Heart left ventricle (tissue), 16 donors: ENCODE measurements at places on chromosomes 1 and 21. TPM values are rescaled to one million over a fixed set of nuclear protein-coding genes. Genes with fewer than 3 reads are reported as not detected.

GRCh38 chr1:44406737-44407429 lies 1.8 kb downstream of the RNF220 start:
- no peak for DNase-seq

The WDR4 gene
- 17.9 TPM for polyA plus RNA-seq

DNA sequence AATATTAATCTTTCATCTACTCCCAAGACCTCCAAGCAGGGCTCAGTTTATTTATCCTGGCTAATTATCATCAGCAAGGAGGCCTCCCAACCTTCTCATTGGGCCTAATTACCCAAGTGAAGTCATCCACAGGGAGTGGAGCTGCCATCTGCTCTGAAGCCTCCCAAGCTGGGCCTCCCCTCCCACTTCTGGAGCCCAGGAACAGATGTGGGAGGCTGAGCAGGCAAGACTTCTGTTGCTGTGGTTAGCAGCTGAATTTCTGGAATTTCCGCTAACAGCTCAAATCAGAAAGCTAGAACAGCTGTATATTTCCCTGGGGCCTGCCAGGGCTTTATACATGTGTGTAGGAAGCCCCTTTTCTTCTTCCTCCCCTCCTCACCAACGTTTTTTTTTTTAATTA lies 127.5 kb downstream of the UCK2 start:
- no peak for DNase-seq

DNA sequence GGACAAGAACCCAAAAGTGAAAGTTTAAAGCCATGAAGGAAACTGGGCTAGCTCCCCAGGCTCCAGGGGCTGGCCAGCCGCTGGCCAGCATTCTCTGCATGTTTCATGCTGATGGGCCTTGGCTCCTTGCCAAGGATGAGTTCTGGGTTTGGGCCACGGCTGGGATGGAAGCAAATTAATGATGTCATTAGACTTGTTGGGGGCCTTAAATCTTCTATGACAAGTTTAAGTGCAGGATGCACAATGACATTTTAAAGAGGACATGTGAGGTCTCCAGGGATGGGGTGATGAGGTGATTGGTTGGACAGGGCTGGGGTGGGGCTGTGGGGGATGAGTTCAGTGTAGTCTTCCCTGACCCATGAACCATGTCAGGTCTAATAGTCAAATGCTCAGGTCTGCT lies 199.6 kb downstream of the TRABD2B start:
- no peak for DNase-seq

DNA sequence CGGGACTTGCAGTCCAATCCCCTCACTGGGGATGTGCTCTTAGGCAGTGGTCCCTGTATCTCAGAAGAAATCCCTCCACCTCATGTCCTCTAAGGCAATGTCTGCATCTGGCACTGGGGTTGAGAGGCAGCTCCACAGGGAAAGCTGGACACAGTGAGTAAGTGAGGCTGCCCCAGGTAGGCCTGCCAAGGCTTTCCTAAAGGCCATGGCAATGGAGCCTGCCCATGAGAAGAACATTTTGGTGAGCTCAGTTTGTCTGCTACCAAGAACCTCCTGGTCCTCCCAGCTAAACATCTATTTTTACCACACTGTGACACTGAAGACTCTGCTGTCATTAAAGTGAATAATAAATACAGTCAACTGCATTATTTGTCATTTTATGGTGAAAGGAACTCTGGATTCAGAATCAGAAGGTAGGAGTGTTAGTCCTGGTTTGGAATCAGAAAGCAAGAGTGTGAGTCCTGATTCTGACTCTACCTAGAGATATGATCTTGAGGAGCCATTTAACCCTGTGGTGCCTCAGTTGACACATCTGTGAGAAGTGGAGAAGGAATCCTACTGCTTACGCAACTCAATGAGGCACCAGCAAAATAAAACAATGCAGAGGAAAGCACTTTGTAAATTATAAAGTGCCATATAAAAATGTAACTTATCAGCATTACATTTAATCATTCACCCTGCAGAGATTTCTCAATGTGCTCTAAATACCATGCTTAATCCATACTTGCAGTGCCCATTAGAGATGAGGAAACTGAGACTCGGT lies 41.0 kb downstream of the TBX15 start:
- no peak for DNase-seq

DNA sequence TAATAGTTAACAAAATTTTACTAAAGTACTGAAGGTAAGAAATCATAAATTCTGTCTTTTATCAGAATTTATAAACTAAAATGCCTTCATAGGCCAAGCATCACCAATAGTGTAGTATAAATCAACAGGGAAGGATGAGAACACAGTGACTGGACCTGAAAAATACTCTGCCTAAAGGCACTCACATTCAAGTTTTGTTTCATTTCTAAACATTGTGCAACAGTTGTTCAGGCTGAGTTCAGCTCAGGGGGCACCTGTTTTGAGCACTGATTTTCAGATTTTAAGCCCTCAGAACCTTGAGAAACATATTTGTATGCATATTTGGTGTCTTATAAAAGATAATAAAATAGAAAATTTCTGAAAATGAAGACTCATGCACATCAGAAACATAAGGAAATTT lies 12.4 kb downstream of the ACBD6 start:
- no peak for DNase-seq

The FMO2 gene
- polyA plus RNA-seq = 7.5 TPM

DNA sequence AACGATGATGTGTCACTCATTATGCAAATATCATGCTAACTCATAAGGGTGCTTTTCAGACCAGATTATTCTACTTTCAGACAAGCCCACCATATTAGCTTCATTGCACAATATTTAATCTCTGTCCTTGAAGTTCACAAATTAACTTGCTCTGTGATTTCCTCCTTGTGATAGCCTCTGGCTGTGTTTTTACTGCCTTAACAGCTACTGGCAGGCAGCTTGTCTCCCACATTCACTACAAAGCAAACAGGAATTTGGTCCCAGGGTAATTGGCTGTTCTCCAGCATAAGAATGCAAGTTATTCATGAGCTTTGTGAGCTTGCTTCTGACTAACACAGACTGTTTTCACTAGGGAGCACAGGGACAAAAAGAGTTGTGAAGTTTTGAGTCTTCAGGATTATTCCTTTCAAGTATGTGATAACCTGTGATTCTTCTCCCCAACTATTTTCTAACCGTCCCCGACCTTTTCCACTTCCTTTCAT lies 87.9 kb upstream of the HMCN1 start:
- DNase-seq = peak; percentile 39

GRCh38 chr1:204469304-204469703 lies 25.3 kb downstream of the PIK3C2B start:
- DNase-seq = peak; percentile 78

GRCh38 chr1:103416681-103417286 lies 108.7 kb upstream of the RNPC3 start:
- no peak for DNase-seq

The SLC45A1 gene
- 2.9 TPM for polyA plus RNA-seq

The FCGR1A gene
- 2.7 TPM for polyA plus RNA-seq

GRCh38 chr1:234154320-234155251 lies 218.7 kb upstream of the COA6 start:
- DNase-seq = no peak

- DNase-seq = no peak
These were observed 133.7 kb downstream of the DMRTA2 start for GRCh38 chr1:50289495-50289894.

DNA sequence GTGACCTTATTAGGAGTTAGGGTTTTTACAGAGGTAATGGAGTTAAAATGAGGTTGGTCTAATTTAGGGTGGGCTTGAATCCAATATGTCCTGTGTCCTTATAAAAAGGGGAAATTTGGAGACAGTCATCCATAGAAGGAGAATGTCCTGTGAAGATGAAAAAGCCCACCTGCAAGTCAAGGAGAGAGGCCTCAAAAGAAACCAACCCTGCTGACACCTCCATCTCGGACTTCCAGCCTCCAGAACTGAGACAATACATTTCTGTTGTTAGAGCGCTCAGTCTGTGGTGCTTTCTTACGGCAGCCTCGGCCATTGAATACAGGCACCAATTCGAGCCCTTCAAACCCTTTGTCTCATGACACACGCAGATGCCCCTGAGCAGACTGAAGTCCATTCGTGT lies 43.8 kb downstream of the ACTA1 start:
- no peak for DNase-seq

The BARHL2 gene
- not detected for polyA plus RNA-seq

GRCh38 chr1:6352138-6352563 lies 41.4 kb downstream of the ACOT7 start:
- DNase-seq = no peak

The PLA2G2C gene
- not detected for polyA plus RNA-seq

DNA sequence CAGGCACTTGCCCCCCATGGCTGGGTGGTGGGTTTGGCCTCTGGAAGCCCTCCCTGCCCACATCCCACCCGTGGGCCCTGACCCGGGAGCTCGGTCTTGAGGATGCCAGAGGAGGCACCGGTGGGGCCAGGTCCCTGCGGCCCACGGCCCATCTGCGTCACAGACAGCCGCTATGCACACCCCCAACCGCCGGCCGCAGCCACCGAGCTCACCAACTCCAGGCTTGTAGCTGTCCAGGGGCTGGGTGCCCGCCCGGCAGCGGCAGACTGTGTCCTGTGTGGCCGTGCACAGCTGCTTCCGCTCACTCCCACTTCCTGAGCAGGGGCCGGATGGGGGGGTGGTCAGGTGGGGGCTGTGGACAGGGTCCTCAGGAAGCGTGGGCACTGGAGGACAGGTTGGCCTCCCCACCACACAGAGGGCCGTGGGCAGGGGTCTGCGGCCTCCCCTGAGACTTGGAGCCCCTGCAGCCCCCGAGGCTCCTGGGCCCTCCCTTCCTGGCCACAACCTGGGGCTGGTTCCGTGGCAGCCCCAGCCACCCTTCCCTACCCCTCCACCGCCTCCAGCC lies 1.1 kb downstream of the TNFRSF4 start:
- peak; percentile 64 for DNase-seq

GRCh38 chr1:19752083-19752696 lies 47.5 kb downstream of the TMCO4 start:
- DNase-seq = no peak

DNA sequence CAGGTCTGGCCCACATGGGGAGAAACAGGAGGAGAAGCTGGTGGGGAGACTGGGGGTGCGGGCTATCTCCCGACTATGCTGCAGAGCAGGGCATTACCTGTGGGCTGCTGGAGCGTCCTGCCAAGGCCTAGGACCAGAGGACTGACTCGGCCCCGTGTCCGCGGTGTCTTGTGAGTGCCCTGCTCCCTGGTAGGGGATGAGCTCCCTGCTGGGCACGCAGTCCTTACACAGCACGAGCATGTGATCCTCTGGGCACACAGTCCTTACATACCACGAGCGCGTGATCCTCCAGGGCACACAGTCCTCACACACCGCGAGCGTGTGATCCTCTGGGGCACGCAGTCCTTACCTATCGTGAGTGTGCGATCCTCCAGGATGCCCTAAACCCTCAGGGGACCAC lies 31.8 kb upstream of the CSF3R start:
- DNase-seq = no peak

DNA sequence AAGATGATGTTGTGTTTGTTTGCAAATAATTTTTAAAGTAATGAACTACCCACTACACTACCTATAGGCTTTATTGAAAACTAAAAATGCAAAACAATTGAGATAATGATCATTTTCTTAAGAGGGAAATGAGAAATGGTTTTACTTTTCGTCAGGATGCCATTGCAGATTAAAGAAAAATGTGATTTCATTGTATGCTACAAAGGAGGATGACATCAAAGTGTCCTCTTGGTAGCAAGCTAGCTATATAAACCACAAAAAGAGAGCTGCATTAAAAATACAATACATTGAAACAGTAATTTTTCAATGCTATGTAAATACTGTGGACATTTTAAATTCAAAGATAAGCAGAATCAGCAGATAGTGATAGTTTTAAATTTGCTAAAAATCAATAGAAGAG lies 87.5 kb upstream of the DPYD start:
- DNase-seq = no peak

- no peak for DNase-seq
These were observed 19.4 kb upstream of the WASF2 start for GRCh38 chr1:27509127-27510080.

DNA sequence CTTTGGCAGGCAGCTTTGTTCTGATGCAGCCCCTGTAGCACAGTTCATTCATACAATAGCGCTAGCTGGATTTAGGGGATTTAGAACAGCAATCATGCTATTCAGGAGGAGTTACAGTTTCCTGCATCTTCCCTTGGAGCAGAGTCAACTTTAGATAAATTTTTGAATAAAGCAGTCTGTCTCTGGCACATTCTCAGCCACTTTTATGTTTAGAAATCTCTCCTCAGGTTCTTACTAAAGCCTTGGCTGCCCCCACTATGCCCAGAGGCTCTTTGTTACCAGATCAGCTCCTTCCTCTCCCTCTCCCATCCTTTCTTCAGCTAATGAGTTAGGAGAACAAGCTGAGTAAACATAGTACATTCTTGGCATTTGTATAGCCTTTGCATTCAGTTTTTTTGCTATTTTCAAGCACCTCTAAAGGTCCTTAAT lies 17.0 kb upstream of the PIGC start:
- DNase-seq = no peak

DNA sequence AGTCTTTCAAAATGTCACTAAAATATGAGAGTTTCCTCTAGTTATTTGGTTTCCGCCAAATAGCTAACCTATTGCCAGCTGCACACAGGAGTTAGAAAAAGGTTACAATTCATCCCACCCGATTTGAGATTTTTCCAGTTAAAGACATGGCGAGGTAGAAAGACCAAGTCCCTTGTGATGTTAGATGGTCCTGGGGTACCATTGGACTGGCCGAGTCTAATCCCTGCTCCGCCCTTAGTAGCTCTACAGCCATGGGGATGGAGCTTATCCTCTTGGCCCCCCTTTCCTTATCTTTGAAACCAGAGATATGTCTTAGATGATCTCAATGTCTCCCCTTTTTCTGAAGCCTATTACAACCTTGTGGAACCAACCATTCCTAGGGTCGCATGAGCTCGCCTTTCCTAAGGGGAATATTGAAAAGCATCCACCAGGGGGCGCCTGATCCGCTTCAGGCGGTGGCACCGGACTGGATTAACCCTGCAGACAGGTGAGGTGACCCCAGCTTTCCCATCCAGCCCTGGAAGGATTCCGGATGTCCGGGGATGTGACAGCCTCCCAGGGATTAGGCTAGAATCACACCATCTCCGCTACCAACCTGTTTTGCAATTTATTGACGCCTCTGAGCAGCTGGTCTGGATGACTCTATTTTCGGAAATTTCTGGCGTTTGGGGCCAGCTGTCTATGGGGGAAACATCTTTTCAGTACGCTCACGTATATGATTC lies 68.3 kb upstream of the SIM2 start:
- no peak for DNase-seq

GRCh38 chr1:116414364-116414763 lies 41.3 kb downstream of the ATP1A1 start:
- DNase-seq = no peak

GRCh38 chr1:58933599-58933926 lies 149.7 kb upstream of the JUN start:
- no peak for DNase-seq

GRCh38 chr1:150575518-150576366 lies 3.7 kb downstream of the MCL1 start:
- no peak for DNase-seq

- DNase-seq = no peak
These were observed 47.7 kb downstream of the UTP25 start for GRCh38 chr1:209875515-209875914.

GRCh38 chr1:42639116-42639515 lies 19.1 kb upstream of the PPIH start:
- DNase-seq = no peak

GRCh38 chr1:41611068-41611931 lies 126.8 kb upstream of the EDN2 start:
- DNase-seq = no peak
